ENCODE measurements at places on chromosomes 3 and 15.

DNA sequence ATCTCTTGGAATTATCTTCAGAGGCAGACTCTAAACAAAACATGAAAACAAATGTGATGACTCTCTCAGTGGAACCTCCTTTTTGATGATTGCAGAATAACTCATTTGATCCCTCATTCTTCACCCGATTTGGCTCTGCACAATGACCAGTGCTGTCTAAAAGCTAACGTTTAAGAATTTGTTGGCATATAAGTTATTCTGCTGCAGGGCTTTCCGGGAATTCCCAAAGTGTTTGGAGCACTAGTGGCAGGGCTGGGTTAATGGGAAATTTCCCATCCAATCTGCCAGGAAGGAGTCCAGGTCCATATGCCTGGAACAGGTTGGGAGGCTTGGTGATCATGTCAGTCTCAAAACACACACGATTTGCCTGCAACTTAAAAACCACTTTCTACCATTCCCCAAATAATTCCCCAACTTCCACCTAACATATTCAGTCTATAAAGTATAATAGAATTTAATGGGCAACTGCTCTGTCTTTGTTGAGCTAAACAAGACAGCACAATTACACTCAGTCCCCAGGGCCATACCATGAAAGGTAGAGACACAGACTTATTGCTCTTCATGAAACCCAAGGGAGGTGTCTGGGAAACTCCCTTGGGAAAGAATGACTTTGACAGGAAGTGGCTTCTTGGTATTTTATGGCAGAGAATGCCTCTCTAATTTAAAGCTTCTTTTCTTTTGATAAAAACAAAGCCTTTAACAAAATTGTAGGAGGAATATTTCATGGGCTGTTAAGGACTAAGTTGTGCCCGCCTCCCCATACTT, 38.0 kb downstream of the ARRDC4 start:
- no peak for DNase-seq

DNA sequence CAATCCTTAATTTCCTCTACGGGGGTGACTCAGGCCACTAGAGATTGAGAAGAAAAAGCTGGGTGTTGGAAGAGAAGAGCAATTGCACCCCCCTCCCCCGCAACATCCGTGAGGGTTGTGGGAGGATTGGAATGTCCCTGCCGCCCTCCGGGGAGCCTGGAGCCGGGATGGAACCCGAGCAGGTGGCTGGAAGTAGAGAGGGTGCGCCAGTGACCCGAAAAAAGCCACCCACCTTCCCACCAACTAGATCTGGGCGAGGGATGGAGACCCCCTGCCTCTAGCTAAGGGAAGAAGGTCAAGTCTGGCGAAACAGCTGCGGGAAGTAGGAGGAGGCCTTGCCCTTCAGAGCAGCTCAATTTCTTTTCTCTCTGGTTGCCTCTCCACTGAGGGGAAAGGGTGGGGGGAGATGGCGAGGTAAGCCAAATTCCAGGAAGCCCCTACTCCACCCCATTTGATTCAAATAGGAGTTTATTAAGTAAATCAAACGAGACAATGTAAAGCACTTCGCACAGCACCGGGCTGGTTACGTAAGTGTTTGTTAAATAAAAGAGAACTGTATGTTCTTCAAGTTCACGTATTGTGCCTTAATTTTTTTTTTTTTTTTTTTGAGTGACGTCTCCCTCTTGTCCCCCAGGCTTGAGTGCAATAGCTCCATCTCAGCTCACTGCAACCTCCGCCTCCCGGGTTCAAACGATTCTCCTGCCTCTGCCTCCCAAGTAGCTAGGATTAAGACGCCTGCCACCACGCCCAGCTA, 1.1 kb upstream of the WWTR1 start:
- DNase-seq, result no peak

DNA sequence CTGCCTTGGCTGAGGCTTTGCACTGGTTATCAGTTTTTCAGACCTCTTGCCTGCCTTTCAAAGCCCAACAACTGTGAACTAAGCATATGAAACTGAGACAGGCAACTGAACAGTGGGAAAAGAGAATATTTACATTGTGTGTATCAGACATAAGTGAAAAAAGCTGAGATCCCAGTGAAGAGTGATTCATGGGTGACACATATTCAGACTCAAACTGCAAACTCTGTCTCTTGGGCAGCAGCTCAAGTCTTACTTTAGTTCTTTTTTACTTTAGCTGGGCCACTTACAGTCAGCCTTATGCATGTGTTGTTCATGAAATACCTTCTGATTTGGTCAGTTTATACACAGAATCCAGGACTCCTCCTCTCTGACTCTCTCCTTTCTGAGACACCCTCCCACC, 19.2 kb downstream of the SUCLG2 start:
- no peak for DNase-seq

DNA sequence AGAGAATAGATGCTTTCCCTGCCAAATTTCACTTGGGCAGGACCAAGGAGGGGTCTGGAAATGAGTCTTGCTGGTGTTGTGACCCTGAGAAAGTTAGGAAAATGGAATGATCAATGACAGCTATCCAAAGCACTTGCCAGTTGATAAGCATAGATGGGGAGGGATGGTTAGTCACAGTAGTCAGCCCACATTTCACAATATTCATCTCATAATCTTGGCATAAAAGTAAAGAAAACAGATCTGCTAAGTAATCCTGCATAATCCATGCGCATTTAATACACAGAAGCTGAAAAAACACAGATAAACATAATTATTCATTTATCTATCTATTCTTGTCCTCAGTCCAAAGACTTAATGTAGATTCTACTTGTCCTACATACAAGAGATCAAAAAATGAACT, 184.1 kb downstream of the ZIC4 start:
- no peak for DNase-seq

DNA sequence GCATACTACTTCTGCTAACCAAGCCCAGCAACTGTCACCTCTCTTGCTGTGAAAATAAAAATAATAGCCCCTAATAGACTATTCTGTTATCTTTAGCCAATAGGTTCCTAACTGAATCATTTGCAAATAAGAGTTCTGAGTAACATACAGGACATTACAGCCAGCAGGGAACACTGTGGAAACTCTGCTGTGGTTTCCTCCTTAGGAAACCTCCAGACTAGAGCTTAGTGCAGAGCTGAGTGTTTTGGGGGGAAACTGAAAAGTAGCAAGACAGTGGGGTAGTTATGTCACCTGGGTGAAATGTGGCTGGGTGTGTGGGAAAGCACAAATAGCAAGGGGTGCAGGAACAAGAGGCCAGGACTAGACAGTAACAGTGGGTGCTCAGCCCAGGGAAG, 32.4 kb downstream of the DZIP1L start:
- no peak for DNase-seq

- no peak for DNase-seq
Measured at GRCh38 chr3:126685021-126685420, 19.0 kb upstream of the CHCHD6 start.

- DNase-seq, result no peak
Measured at GRCh38 chr3:88133711-88134263, 16.0 kb upstream of the C3orf38 start.

DNA sequence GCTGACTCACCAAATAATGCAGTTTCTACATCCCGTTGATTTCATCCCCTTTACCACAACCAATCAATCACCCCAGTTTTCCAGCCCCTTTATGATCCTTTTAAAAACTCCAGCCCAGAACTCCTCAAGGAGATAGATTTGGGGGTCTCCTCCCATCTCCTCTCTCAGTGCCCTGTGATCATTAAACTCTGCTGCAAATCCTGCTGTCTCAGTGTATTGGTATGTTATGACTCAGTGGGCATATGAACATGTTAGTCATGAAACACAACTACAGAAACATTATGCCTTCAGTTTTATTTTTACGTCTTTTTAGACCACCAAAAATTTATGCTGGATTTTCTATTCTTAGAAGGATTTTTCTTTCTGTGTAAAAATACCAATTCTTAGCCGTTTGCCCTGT, 213.7 kb downstream of the DIPK2A start:
- no peak for DNase-seq

DNA sequence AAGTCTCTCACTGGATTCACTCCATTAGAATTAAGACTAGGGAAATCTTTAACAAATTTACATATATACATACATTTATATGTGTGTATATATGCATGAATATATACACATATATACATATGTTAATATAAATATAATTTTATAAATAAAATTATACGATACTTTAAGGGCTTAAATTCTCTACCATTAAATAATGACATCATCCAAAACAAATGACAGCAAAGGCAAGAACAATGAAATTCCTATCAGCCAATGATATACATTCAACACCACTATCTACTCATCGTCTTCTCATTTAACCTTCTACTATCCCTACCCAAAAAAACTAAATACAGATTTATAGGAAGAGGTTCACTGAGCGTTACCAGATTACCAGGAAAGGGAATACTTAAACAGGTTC, 152.0 kb downstream of the VPS13C start:
- DNase-seq, result no peak

DNA sequence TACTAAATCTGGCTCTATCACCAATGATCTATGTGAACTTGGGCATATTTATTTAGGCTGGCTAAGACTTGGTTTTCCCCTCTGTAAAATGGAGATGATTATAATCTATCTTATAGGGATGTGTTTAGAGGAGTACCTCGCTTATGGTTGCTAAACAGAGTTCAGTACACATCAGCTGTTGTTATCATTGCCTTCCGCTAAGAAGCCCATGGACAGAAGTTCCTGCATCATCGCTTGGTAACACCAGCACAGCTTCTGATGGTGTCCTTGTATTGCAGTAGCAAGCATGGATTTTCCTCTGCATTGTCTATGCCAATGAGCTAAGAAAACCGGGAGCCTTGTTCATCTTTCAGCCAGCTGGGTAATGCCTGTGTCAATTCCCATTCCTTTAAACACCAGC, 73.1 kb upstream of the LRTM1 start:
- DNase-seq, result no peak

- DNase-seq, result no peak
Measured at GRCh38 chr3:133943639-133944141, 48.0 kb upstream of the RAB6B start.

GRCh38 chr3:62277450-62277849, 95.9 kb downstream of the FEZF2 start:
- no peak for DNase-seq

DNA sequence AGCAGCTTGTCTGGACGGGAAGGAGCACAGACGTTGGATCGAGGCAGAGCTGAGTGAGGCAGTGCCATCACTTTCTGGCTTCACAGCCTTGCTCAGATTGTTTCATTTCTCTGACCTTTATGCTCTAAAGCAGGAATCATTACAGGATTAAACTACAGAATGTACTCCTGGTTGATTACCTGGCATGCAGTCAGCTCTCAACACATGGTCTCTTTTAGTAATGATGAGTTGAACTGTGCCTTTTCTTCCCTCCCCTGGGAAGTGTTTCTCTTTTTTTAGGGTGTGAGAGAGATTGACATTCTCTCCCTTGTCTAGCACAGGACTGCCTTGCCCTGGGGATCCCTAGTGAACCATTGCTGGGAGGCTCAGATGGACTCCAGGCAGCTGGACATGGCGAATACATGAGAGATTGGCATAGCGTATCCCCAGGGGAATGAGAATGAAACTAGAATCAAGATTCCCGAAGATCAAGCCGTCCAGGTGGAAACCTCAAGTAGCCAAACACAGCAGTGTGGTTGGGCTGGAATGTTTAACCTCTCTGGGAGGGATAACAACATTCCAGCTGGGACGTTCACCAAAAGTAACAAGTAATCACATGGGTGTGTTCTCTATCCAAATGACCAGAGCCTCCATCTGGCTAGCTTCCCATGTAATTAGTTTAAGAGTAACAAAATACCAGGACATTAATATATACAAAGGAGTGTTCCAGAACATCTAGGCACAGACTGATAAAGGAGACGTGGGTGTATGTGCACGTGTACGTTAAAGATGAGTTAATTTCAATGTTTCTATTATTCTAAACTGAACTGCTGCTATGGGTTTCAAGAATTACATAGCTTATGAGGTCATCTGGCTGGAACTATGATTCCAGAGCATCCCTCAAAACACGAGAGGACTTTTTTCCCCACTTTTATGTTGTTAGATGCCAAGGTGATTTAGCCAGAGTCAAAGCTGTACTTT, 118.6 kb upstream of the NR2E3 start:
- no peak for DNase-seq

DNA sequence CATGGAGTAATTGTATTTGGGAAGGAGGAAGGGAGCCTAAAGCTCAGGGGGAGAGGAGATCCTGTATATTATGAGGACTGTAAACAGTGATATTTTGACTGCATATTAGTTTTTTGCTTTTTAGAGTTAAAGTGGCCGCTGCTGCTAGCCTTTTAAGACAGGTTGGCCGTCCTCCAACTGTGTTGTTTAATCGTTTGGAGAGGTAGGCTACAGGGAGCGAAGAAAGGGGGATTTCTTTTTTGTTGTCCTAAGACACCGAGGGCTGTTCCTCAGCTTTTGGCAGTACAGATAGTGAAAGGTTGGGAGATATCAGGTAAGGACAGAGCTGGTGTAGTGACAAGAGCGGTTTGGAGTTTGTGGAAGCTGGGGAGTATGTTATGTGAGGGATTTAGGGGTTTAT, 38.2 kb upstream of the RNF7 start:
- no peak for DNase-seq

DNA sequence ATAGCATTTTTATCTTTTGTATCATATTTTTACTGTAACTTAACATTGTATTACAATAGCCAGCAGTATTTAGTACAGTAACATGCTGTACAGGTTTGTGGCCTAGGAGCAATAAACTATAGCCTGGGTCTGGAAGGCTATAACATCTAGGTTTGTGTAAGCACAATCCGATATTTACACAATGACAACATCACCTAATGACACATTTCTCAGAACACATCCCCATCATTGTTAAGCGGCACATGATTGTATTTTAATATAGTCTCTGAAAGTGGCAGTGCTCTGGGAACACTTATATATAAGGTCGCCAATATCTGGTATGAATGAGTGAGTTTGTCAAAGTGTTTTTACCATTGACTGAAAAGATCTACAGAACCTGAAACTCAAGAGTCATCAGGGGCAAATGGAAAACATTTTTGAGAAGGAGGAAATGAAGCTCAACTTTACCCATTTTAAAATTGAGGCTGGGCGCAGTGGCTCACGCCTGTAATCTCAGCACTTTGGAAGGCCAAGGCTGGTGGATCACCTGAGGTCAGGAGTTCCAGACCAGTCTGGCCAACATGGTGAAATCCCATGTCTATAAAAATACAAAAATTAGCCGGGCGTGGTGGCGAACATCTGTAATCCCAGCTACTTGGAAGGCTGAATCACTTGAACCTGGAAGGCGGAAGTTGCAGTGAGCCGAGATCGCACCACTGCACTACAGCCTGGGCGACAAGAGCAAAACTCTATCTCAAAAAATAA, 38.8 kb upstream of the TNFSF10 start:
- DNase-seq, result no peak

DNA sequence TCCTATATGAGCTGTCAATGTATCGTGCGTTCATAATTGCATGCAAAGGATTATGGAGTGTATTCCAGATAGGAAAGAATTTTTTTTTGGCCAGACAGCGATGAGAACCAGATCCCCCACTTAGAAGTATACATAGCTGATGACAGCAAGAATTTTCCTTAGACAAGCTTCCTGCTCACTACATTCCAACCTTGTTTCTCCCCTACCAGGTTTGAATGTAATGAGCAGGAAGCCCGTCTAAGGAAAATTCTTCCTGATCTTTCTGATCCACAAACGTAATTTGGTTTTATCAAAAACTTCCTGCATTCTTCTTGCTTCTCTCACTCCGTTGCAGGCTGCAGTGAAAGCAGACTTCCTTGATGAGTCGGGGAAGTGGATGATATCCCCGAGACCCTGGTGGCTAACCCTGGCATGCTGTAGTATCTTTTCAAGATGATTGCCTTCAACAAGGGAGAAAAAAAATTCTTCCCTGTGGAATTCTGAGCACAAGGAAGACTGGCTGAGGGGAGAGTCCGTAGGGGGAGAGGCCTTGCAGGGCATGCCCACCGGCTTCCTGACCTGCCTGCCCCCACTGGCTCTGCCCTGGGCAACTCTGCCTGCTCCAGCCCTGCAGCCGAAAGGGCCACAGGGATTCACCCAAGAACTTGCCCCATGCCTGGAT, 243.1 kb downstream of the TLE3 start:
- DNase-seq, result no peak

Measured in stimulated activated CD8-positive, alpha-beta memory T cell treated with anti-CD3 and anti-CD28 coated beads, Interleukin-15, amount 100 ng/mL, for 4 hours (primary cell).